ENCODE measurements at places on chromosomes 16 and 17. TPM values are rescaled to one million over a fixed set of nuclear protein-coding genes. Genes with fewer than 3 reads are reported as not detected.

DNA sequence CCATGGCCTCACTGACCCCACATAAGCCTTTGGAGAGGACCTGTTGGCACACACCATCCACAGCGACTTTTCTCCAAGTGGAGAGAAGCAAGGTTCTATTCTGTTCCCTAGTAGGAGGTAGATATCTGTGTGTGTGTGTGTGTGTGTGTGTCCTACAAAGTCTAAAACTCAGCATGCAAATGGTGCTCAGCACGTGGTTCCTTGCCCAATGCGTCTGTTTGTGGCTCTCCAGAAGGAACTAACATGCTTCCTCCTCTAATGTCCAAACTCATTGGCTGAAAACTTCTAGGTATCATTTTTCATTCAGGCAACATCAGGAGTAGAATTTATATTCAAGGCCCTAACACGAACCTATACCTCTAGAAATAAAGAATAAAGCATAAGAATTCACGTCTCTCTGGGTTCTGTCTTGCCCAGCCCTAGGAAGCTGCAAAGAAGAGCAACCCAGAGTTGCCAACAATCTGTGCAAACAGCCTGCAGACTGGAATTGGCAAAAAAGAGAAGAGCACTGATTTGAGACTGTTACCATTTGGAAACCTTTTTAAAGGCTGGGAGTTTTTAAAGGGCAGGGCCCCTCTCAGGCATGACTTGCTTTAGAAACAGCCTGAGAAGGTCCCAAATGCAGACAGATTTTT is 25.5 kb downstream of the MAP3K14 start:
- peaks cover 90% of the 10 kb centered on the region for H3K4me1 ChIP-seq
- DNase-seq: no peak
- H3K27ac ChIP-seq: peak overlapping the region; percentile 81
- no peak overlapping the region for H3K4me3 ChIP-seq
- no peaks in the 10 kb centered on the region for H3K36me3 ChIP-seq

The KCTD19 gene
- total RNA-seq: not detected

The FBXO39 gene
- not detected for total RNA-seq

The TBC1D3D gene
- not detected for total RNA-seq

DNA sequence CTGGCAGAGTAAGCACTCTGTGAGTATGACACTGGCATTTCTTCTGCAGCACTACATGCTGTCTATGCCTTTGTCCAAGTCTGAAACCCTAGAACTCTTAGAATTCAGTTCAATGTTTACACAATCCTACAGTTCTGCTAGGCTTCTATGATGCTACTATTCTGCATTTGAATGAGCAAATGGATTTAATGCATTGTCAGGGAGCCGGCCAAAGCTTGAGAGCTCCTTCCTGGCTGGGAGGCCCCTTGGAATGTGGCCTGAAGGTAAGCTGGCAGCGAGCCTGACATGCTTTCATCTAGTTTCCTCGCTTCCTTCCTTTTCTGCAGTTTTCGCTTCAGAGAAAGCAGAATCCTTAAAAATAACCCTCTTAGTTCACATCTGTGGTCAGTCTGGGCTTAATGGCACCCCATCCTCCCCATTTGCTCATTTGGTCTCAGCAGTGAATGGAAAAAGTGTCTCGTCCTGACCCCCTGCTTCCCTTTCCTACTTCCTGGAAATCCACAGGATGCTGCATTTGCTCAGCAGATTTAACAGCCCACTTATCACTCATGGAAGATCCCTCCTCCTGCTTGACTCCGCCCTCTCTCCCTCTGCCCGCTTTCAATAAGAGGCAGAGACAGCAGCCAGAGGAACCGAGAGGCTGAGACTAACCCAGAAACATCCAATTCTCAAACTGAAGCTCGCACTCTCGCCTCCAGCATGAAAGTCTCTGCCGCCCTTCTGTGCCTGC is at the start of gene CCL2:
TSS of gene CCL2 (plus strand) at position 635 of the 730 bp plus-strand sequence. CDS start at position 700, 65 bp downstream.
- peak within 1 kb of the TSS; percentile 38 for H3K4me3 ChIP-seq
- H3K27ac ChIP-seq: peak within 1 kb of the TSS; percentile 84
- no peaks in the 10 kb centered on the region for H3K27me3 ChIP-seq
- peaks cover 67% of the 10 kb centered on the region for H3K4me1 ChIP-seq
- no peak for DNase-seq
- H3K36me3 ChIP-seq: no peaks in the 10 kb centered on the region

The CDH13 gene
- total RNA-seq: 123 TPM

DNA sequence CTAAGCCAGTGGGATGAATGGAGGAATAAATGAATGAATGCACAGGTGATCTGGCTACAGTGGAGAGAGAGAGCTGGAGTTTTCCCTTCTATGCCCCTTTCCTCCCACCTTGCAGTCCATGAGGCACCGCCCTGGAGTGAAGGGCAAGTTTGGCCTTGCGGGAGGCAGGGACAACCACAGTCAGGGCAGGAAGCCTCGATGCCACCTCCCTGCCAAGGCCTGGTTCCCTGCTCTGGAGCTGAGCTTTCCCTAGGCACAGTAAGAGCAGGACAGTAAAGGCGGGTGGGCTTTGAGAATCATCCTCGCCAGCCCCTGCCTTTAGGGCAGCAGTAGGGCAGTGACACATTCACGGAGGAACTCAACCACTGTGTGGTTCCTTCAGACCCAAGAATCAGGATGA is 72.6 kb downstream of the RBFOX3 start:
- no peaks in the 10 kb centered on the region for H3K27me3 ChIP-seq
- H3K4me1 ChIP-seq: no peaks in the 10 kb centered on the region
- no peak overlapping the region for H3K27ac ChIP-seq
- no peaks in the 10 kb centered on the region for H3K36me3 ChIP-seq
- H3K4me3 ChIP-seq: no peak overlapping the region
- no peak for DNase-seq

The NPIPB9 gene
- total RNA-seq: not detected

The KRT14 gene
- total RNA-seq: 1,546 TPM

DNA sequence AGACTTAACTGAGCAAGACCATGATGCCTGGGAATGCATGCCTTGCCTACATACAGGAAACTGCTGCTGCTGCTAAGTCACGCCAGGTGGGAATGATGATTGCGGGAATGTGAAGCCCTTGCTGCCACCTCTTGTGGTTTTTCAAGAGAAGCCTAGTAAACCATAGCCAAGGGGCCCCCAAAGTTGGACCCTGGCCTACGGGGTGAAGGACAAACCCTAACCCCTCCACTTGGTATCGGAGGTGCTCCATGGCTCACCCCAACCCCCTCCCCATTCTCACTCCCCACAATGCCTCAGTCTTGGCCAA is 233.9 kb downstream of the ZNF423 start:
- no peak for DNase-seq
- H3K27me3 ChIP-seq: no peaks in the 10 kb centered on the region
- H3K36me3 ChIP-seq: no peaks in the 10 kb centered on the region
- peaks cover 24% of the 10 kb centered on the region for H3K4me1 ChIP-seq
- H3K4me3 ChIP-seq: no peak overlapping the region
- H3K27ac ChIP-seq: no peak overlapping the region

DNA sequence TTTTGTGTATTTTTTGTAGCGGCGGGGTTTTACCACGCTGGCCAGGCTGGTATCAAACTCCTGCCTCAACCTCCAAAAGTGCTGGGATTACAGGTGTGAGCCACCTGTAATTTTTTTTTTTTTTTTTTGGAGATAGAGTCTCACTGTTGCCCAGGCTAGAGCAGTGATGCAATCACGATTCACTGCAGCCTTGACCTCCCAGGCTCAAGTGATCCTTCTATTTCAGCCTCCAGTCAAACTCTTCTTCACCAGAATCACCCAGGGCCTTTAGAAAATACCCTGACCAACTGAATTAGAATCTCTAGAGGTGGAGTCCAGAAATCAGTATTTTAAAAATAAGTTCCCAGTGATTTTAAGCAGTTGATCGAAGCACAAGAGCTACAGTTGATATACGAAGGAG is 12.5 kb downstream of the HSPB9 start:
- no peak overlapping the region for H3K27ac ChIP-seq
- peaks cover 7% of the 10 kb centered on the region for H3K36me3 ChIP-seq
- no peak overlapping the region for H3K4me3 ChIP-seq
- H3K4me1 ChIP-seq: peaks cover 73% of the 10 kb centered on the region
- DNase-seq: no peak
- H3K27me3 ChIP-seq: no peaks in the 10 kb centered on the region

The FOXC2 gene
- total RNA-seq: 2.7 TPM

GRCh38 chr17:74703311-74703710 is 9.4 kb downstream of the CD300LF start:
- DNase-seq: no peak
- H3K4me1 ChIP-seq: no peaks in the 10 kb centered on the region
- no peak overlapping the region for H3K27ac ChIP-seq
- no peaks in the 10 kb centered on the region for H3K36me3 ChIP-seq

The WBP2 gene
- 54.3 TPM for total RNA-seq

GRCh38 chr17:41821776-41822175 is 9.0 kb downstream of the FKBP10 start:
- no peaks in the 10 kb centered on the region for H3K4me1 ChIP-seq
- H3K27ac ChIP-seq: no peak overlapping the region
- no peaks in the 10 kb centered on the region for H3K27me3 ChIP-seq
- no peaks in the 10 kb centered on the region for H3K36me3 ChIP-seq

GRCh38 chr17:12415031-12415430 is 250.7 kb upstream of the MYOCD start:
- no peaks in the 10 kb centered on the region for H3K4me1 ChIP-seq
- no peak for DNase-seq
- no peak overlapping the region for H3K4me3 ChIP-seq
- H3K27ac ChIP-seq: no peak overlapping the region

The ACSM2A gene
- total RNA-seq: not detected

DNA sequence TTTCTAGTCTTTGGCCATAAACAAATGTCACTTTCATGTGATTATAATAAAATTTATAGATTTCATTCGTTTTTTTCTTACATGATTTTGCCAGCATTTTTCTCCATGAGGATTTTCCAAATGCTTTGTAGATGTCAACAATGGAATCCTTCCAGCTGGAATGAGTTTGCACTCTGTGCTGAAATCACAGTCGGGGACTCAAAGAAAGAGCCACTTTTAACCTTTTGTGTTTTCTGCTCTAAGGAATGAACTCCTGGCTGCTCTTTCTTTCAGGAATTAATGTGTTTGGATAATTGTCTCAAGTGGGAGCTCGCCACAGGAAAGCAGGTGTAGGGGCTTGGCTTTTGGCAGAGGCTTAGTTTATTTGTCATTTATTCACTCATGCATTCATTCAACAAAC is 372.3 kb upstream of the SALL1 start:
- no peaks in the 10 kb centered on the region for H3K27me3 ChIP-seq
- no peaks in the 10 kb centered on the region for H3K36me3 ChIP-seq
- H3K4me1 ChIP-seq: peaks cover 7% of the 10 kb centered on the region
- DNase-seq: no peak
- no peak overlapping the region for H3K27ac ChIP-seq
- H3K4me3 ChIP-seq: no peak overlapping the region

The PRSS36 gene
- total RNA-seq: 1.2 TPM

The RNF43 gene
- total RNA-seq: 27.7 TPM

- H3K27me3 ChIP-seq: no peaks in the 10 kb centered on the region
- H3K36me3 ChIP-seq: no peaks in the 10 kb centered on the region
- no peak overlapping the region for H3K4me3 ChIP-seq
- DNase-seq: no peak
- H3K27ac ChIP-seq: no peak overlapping the region
- no peaks in the 10 kb centered on the region for H3K4me1 ChIP-seq
These were observed 25.4 kb upstream of the SLC38A8 start for GRCh38 chr16:84068041-84068440.

DNA sequence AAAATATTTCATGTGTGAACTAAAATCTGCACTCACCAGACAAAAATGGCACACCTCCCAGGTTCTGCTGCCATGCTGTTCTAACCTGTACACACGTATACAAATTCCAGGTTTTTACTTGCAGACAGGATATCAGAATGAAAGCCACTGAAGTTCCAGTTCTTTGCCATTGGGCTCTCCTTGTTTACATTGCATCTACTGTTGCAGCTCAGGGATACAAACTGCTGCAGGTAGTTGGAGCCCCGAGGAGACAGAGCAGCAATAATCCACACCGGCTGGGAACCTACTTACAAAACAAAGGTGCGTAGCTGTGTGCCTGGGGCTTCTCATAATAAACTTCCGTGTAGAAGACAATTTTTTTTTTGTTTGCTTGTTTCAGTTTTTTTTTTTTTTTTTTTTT is 59.6 kb downstream of the HAPSTR1 start:
- no peak overlapping the region for H3K4me3 ChIP-seq
- DNase-seq: no peak
- no peaks in the 10 kb centered on the region for H3K4me1 ChIP-seq
- H3K36me3 ChIP-seq: no peaks in the 10 kb centered on the region
- H3K27me3 ChIP-seq: no peaks in the 10 kb centered on the region
- no peak overlapping the region for H3K27ac ChIP-seq

The MYH11 gene
- total RNA-seq: 822 TPM

The CHST4 gene
- total RNA-seq: not detected

GRCh38 chr17:33175562-33175961 is 117.5 kb downstream of the ASIC2 start:
- no peak for DNase-seq
- H3K4me1 ChIP-seq: no peaks in the 10 kb centered on the region
- H3K4me3 ChIP-seq: no peak overlapping the region
- no peaks in the 10 kb centered on the region for H3K27me3 ChIP-seq
- no peak overlapping the region for H3K27ac ChIP-seq
- no peaks in the 10 kb centered on the region for H3K36me3 ChIP-seq

GRCh38 chr16:17002565-17002964 is 468.2 kb downstream of the XYLT1 start:
- no peak for DNase-seq
- H3K27ac ChIP-seq: no peak overlapping the region

DNA sequence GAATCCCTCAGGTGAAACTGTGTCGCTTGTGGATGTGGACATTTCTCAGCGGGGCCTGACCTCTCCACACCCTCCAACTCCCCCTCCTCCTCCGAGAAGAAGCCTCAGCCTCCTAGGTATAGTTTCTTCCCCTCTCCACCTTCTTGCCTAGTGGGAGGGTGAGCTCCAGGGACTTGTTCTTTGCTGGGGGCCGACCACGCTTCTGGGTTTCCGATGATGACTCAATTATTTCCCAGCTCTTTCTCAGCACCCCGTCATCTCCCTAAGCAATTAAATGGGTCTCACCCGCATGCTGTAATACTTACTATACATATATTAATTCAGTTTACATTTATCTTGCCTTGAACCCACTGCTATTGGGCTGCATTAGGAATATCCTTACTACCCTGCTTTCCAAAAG is 13.1 kb downstream of the SOCS7 start:
- peaks cover 41% of the 10 kb centered on the region for H3K36me3 ChIP-seq
- no peak overlapping the region for H3K4me3 ChIP-seq
- H3K27me3 ChIP-seq: no peaks in the 10 kb centered on the region
- H3K27ac ChIP-seq: no peak overlapping the region
- DNase-seq: no peak
- peaks cover 6% of the 10 kb centered on the region for H3K4me1 ChIP-seq

DNA sequence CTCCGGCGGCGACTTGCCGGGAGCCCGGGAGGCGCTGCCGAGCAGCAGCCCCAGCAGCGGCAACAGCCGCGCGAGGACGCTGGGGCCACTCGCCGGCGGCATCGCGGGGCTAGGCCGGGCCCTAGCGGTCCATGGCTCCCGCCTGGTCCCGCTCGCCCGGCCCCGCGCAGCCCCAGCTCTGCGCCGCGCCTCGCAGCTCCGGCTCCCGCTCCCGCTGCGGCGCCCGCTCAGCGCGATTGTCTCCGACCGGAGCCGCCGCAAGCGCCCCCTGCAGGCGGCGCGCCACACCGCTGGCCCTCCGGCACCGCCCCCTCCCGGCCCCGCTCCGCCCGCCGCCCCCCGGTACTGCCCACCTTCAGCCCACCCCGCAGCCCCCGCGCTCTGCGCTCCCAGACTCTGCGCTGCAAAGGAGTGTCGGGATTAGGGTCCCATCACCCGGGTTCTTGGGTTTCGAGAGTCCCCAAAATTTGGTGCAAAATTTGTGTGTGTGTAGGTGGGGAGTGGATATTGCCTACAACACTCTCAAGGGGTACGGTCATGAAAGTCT is at the start of gene FAM171A2:
TSS of gene FAM171A2 (minus strand) at position 241 of the 547 bp plus-strand sequence. CDS start at position 102, 139 bp downstream.
- no peaks in the 10 kb centered on the region for H3K27me3 ChIP-seq
- peaks cover 38% of the 10 kb centered on the region for H3K4me1 ChIP-seq
- peak within 1 kb of the TSS; percentile 69 for H3K4me3 ChIP-seq
- no peak for DNase-seq

The VAC14 gene
- 38.1 TPM for total RNA-seq
